ENCODE measurements at places on chromosomes 4 and X.

- no peak for DNase-seq
These were observed 23.6 kb upstream of the GJB1 start for GRCh38 chrX:71199252-71200008.

GRCh38 chr4:98452091-98452490 is 190.9 kb downstream of the RAP1GDS1 start:
- no peak for DNase-seq

DNA sequence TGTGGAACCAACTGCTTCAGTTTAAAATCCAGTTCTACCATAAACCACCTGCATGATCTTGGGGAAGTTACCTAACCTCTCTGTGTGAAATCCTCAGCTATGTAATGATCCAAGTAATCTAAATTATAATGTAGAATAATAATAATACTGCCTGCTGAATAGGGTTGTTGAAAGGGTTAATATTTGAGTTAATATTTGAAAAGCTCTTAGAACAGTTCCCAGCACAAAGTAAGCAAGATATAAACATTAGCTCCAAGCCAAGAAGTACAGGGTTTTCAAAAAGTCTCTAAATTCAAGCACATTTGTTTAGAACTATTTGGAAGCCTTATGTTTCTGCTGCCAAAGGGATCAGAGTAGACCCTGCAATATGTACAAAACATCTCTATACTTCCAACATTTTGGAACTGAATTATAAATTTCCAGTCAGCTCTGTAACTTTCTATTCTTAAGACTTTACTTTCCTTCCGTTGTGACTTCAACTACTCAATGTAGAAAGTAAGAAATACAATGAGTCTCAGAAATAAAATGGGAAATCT is 76.7 kb upstream of the FAM9C start:
- DNase-seq = no peak

GRCh38 chr4:9875516-9875915 is 94.1 kb downstream of the DRD5 start:
- no peak for DNase-seq

- DNase-seq = peak; percentile 81
These were observed 415 bp upstream of the TENM3 start for GRCh38 chr4:182242787-182243186.

DNA sequence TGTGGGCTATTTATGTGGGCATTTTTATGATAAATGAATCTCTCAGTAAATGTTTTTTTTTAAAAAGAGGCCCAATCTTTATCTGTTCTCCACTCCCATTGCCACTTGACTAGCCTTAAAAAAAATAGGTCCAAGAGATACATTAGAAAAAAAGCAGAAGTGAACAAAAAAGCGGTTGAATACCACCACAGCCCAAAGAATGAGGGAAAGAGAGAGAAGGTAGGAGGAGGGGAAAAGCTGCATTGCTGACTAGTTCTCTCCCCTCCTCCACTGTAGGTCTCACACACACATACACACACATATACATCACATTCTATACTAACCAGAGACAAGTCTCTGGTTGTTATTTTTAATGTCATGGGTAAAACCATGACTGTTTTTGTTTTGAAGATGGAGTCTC is 95.8 kb upstream of the IL13RA1 start:
- no peak for DNase-seq

GRCh38 chr4:41912546-41912945 is 22.7 kb upstream of the TMEM33 start:
- DNase-seq = peak; percentile 25

DNA sequence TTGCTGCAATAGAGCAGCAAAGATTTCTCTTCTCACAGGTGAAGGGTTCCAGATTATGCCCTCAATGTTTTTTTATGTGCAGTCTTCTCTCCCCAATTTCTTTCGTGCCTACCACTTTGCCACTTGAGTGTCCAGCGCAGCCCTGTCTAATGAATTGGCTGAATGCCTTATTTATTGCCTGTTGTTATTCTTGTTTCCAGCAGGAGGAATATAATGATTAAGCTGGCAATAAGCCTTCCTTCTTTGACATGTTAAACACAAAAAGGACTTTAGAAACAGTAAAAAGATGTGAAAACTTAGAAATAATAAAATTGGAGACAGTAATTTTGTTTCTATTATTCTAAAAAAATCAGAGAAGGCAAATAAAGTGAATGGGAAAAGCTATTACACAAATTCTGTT is 34.6 kb upstream of the FRAS1 start:
- DNase-seq = no peak

- DNase-seq = no peak
These were observed 66.3 kb downstream of the ZFYVE28 start for GRCh38 chr4:2352171-2352570.

DNA sequence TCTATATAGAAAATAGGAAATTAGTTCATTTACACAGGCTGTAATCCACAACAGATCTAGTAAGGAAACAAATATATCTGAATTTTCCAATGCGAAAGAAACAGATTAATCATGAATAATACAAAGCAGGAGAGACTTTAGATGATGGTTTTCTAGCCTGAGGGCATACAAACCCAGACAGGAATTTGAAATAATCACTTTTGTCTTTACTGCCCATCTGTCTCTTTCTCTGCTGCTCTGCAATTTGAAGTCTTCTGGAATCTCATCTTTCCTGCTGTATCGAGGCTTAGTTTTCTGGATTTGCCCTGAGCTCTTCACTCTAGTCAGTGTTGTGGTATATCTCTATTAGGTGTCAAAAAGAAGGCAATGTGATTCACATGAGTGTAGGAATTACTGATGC is 711.8 kb upstream of the FAM241A start:
- no peak for DNase-seq

DNA sequence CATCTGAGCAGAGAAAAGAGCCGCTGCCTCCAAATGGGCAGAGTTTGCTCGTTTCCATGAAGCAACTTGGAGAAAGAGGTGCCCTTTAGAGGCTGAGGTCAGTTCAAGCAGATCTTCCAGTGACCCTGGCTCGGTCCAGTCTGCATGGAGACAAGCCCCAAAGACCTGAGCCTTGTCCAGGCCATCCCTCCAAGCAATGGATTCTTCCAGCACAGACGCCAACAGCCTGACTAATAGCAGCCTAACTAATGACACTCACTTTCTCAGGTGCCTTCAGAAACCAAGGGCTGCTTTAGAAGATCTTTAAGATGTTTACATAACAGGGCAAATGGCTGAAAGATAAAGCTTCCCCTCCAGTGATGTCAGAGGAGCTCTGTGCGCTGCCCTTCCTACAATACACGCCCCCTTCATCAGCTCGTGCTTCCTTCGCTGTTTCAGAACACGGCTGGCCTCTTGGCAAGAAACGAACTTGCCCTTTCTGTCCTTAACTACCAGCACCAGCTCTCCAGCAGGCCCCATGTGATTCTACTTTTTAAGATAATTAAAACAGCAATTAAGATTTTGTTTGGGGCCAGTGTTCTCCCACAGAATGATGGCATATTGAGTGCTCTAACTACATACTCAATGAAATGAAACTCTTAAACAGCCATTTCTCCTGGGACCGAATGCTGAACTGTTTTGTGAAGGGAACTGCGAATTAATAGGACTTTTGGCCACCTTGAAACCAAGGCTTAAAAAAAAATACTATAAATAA is 119.0 kb downstream of the GPR143 start:
- no peak for DNase-seq

DNA sequence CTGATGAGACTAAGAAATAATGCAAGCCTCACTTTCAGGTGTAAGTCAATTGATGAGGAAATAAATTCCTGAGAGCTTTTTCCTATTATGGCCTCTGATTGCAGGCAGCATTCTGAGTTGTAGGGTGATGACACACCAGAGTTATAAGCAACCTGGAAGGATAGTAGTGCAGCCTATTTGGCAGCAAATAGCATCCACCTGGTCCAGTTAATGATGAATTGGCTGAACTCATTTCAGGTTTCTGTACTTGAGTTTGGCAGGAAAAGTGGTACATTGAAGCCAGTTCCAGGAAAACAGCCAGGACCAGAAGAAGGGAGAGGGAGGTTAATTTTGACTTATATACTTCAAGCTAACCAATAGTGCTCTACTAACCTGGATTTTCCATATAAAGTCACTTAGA is 316.8 kb downstream of the NAF1 start:
- DNase-seq = no peak

DNA sequence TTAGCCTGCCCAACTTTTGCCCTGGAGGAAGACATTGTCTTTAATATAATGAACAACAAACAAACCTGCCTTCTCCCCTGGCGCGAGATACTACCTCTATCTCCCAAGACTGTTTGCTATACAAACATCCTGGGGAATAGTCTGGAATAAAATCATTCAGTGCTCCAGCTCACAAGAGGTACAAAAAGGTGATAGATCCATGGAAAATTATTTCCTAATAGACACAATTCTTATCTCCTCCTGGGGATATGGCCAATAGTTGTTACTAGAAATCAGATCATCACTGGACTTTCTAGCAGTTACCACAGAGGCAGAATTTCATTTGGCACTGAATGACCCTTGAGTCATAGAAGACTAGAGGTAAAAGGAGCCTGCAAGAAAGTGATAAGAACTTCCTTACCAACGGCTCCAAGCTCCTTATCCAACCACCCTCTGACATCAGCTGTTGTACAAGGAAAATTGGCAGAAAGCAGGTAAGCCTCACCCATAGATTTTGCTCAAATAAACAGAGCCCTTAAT is 38.1 kb downstream of the MID1 start:
- peak; percentile 34 for DNase-seq

DNA sequence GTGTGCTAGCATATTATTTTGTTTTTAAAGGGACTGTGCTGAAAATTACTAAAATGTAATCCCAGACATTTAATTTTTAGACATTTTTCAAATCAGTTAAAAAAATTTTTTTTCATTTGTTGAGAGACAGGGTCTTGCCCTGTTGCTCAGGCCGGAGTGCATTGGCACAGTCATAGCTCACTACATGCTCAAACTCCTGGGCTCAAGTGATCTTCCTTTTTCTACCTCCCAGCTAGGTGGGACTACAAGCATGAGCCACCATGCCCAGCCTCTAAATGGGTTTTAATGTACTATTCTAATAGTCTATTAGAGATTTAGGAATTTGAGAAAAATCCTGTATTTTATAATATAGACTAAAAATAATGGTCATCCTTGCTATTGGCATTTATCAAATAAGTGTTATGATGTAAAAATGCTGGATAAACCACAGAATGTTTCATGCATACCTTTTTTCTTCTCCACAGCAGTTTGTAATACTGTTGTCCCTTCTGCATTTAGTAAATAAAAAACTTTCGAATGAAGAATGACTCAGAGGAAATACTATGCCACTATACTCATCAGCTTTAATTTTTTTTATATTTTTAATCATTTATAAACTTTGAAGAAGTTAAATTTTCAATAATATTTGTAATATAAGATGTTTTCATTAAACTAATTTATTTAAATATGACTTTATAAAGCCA is 29.9 kb downstream of the CPEB2 start:
- peak; percentile 61 for DNase-seq

GRCh38 chrX:155134255-155134654 is 62.9 kb downstream of the BRCC3 start:
- no peak for DNase-seq

DNA sequence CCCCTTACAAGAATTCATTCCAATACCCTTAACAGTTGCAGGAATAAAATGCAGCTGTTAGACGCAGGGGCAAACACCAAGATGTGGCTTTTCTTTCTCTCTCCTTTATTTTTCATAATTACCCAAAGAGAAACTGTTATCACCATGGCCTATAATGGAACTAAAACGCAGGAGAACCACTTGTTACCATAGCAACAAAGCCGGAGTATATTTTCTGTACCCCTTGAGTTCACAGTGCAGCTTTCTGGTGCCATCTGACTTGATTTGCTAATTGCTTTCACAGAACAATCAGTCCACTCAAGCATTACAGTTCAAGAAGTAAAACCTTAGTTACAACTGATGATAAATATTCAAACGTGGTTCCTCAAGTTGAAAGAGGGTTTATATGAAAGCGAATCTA is 157.9 kb downstream of the AMELX start:
- DNase-seq = no peak

DNA sequence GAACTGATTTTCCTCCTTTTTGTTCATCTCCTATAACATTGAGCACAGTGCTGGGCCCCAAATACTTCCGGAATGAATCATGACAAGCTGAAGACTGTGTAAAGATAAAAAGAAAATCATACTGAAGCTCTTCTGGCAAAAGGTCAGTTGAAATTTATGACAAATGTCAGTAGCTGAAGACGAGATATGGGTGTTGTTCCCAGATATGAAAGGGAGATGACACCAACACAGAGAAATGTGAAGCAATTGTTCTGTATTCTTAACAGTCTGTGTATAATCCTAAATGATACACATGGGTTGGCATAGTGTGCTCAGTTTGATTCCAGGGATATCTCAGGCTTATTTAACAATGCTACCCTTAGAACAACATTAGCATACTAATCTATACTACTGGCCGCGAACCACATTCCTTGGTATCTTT is 170.5 kb upstream of the PITX2 start:
- no peak for DNase-seq

GRCh38 chrX:107716118-107716684 is 59.4 kb downstream of the TSC22D3 start:
- DNase-seq = peak; percentile 34

DNA sequence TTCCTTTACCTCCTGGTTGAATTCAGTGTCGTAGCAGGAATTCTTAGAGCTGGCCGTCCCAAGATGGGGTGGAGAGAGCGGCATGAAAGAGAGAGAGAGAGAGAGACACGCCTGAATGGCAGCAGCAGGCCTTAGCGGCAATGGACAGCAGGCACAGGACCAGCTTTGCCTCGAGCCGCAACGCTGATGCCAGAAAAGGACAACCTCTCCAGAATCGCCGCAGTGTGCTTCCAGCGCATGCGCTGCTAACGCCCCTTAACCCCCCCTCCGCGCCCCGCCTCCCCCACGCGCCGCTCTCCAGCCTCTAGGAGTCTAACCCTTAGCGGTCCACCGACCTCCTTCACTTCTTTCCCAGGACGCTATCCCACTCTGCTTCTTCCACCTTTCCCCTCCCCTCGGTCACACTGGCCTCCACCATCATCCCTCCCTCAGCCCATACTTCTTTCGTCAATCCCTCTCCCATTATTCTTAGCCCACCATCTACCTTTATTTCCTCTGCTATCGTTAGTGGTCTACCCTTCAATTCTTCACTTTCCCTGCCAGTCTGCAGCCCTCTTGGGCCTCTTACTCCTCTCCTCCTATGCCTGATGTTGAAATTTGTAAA is 10.5 kb upstream of the ZCCHC13 start:
- DNase-seq = peak; percentile 78

DNA sequence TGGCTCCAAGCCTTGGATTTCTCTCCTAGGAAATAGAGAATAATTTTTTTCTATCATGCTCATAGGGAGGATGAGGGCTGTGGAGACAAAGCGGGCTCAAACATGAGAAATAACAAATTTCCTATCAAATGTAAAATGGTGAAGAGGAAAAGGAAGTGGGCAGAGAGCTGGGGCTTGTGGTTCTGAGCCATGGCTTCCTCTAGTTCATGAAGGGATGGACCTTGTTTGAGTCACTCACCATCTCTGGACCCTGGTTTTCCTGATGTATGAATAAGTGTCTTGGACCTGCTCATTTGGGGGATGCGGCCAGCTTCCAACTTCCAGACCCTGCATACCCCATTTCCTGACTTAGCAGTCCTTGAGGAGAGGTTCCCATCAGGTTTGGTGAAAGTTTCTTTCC is 63.0 kb downstream of the MSX1 start:
- no peak for DNase-seq

GRCh38 chr4:174628191-174628590 is 105.9 kb upstream of the HPGD start:
- DNase-seq = no peak

- DNase-seq = no peak
These were observed 118.0 kb downstream of the SPCS3 start for GRCh38 chr4:176437756-176438155.

- DNase-seq = no peak
These were observed 1239.7 kb downstream of the C4orf33 start for GRCh38 chr4:130335417-130336194.

- DNase-seq = peak; percentile 35
These were observed 26.1 kb upstream of the PRDM8 start for GRCh38 chr4:80171251-80171650.

GRCh38 chr4:14313757-14314156 is 686.2 kb upstream of the BOD1L1 start:
- no peak for DNase-seq
